Peyer's patch (tissue), 4 donors: ENCODE measurements at places on chromosomes 1 and 21. TPM values are rescaled to one million over a fixed set of nuclear protein-coding genes. Genes with fewer than 3 reads are reported as not detected.

DNA sequence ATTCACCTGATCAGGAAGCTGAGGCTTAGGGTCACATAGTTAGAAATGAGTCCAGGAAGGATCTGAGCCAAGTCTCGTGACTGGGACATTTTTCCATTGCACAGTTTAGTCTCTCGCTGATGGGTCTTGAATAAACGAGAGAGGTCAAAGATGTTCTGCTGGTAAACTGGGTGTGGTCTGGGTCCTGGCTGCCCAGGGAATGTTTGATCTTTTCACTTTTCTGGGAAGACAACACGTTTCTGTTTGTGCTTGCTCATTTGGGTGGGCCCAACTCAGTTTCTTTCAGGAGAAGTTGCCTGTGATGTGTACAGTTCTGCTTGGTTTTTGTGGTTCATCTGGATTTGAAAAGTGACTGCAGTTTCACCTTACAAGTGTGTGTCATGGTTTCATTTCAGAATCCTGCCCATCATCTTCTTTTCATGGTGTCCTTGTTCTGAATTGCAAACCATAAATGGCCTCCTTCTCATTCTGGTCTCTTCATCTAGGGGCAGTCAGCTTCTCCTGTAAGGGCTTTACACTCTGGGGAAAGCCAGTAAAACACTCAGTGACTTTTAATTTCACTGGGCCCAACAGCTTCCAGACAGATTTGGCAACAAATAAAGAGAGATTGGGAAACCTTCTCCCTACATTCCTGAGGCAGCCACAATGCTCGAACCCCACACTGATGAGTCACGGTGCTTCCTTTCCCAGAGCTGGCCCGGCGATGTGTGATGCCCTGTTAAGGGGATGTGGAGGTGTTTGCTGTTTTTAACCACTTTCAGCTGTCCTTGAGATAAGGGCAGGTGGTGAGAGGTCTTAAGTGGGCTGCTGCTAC lies 7.2 kb upstream of the TACSTD2 start:
- H3K36me3 ChIP-seq = no peaks in the 10 kb centered on the region

Gene TIE1
- 6.4 TPM for total RNA-seq

DNA sequence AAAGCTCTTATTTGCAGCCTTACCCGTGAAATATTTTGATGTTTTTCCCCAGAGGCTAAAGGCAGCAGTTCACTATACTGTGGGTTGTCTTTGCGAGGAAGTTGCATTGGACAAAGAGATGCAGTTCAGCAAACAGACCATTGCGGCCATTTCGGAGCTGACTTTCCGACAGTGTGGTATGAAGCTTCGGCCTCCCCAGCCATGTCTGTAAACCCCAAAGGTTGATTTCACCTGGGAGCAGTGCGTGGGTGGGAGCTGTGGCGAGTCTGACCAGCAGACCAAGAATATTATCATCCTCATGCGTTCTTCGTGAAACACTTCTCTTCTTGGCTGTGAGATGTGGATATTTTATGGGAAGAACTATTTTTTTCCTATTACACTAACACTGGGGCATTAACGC lies 3.6 kb downstream of the CENPS start:
- H3K27me3 ChIP-seq = no peaks in the 10 kb centered on the region
- H3K27ac ChIP-seq = no peak overlapping the region
- no peak overlapping the region for H3K4me3 ChIP-seq
- H3K36me3 ChIP-seq = no peaks in the 10 kb centered on the region

Gene RAB42
- 3.6 TPM for total RNA-seq

Gene NIT1
- total RNA-seq = 54.5 TPM

Gene LYPD8
- not detected for total RNA-seq

Gene HEYL
- total RNA-seq = not detected

- no peak overlapping the region for H3K27ac ChIP-seq
- no peaks in the 10 kb centered on the region for H3K4me1 ChIP-seq
- no peaks in the 10 kb centered on the region for H3K27me3 ChIP-seq
- no peaks in the 10 kb centered on the region for H3K36me3 ChIP-seq
- DNase-seq = no peak
Measured at GRCh38 chr1:244100704-244101453, 49.8 kb downstream of the ZBTB18 start.

GRCh38 chr1:83995649-83996048 lies 3.3 kb downstream of the TTLL7 start:
- no peak for DNase-seq
- H3K4me3 ChIP-seq = no peak overlapping the region
- H3K27me3 ChIP-seq = no peaks in the 10 kb centered on the region

DNA sequence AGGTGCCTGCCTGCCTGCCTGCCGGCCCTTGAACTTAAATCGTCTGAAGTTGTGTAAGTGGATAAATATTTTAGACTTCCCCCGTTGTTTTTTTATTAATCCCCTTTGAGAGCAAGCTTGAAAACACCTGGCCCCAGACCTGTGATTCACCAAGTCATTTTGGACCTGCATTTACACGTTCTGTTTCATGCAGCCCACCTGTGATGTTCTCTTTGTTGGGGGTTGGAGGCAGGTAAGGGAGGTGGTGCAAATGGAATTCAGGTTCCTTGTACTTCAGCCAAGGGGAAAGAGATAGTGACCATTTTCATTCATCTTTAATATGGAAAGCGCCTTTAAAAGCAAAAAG lies 1.2 kb downstream of the SLC37A1 start:
- peak overlapping the region; percentile 94 for H3K27ac ChIP-seq
- no peaks in the 10 kb centered on the region for H3K36me3 ChIP-seq
- H3K4me1 ChIP-seq = peaks cover 4% of the 10 kb centered on the region
- peak overlapping the region; percentile 86 for H3K4me3 ChIP-seq

Gene TAF13
- 21.7 TPM for total RNA-seq

GRCh38 chr21:45253180-45253579 lies 34.5 kb downstream of the POFUT2 start:
- no peak overlapping the region for H3K27ac ChIP-seq
- no peaks in the 10 kb centered on the region for H3K27me3 ChIP-seq
- H3K36me3 ChIP-seq = no peaks in the 10 kb centered on the region
- no peaks in the 10 kb centered on the region for H3K4me1 ChIP-seq
- no peak for DNase-seq
- H3K4me3 ChIP-seq = no peak overlapping the region

GRCh38 chr1:152777510-152778137 lies 2.7 kb downstream of the LCE1F start:
- no peak overlapping the region for H3K4me3 ChIP-seq
- H3K27ac ChIP-seq = no peak overlapping the region
- DNase-seq = no peak
- H3K36me3 ChIP-seq = no peaks in the 10 kb centered on the region

Gene ERVH48-1
- not detected for total RNA-seq

DNA sequence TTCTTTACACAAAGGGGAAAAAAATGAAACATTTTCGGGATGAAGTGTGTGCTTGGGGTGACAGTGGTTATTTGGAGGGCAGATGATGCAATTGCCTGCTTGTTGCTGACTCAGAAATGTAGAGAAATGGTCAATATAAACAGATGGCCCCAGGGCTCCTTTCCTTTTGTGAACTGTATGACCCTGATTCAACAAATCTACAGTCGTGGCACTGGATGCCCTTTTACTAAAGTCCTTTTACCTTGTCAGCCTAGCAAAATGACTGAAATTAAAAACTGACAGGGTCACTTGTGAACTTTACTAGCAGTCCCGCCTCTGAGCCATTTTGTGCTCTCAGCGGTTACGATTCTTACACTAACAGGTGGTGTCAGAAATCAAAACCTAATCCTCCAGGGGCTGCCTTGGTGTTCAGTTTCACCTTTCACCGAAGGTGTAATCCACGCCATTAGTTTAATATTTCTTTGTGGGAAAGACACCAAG lies 49.8 kb downstream of the GREM2 start:
- H3K27ac ChIP-seq = no peak overlapping the region
- H3K36me3 ChIP-seq = no peaks in the 10 kb centered on the region
- no peaks in the 10 kb centered on the region for H3K4me1 ChIP-seq

- H3K36me3 ChIP-seq = no peaks in the 10 kb centered on the region
- peaks cover 13% of the 10 kb centered on the region for H3K4me1 ChIP-seq
- no peak for DNase-seq
- H3K4me3 ChIP-seq = no peak overlapping the region
Measured at GRCh38 chr21:41786509-41786987, 19.7 kb upstream of the RIPK4 start.

GRCh38 chr1:109046671-109047070 lies 4.8 kb upstream of the WDR47 start:
- DNase-seq = no peak
- H3K27me3 ChIP-seq = no peaks in the 10 kb centered on the region
- H3K27ac ChIP-seq = no peak overlapping the region
- no peak overlapping the region for H3K4me3 ChIP-seq
- H3K4me1 ChIP-seq = peaks cover 7% of the 10 kb centered on the region

- no peaks in the 10 kb centered on the region for H3K4me1 ChIP-seq
- H3K27me3 ChIP-seq = no peaks in the 10 kb centered on the region
- H3K27ac ChIP-seq = no peak overlapping the region
Measured at GRCh38 chr21:42025376-42026081, 15.4 kb upstream of the ZBTB21 start.

DNA sequence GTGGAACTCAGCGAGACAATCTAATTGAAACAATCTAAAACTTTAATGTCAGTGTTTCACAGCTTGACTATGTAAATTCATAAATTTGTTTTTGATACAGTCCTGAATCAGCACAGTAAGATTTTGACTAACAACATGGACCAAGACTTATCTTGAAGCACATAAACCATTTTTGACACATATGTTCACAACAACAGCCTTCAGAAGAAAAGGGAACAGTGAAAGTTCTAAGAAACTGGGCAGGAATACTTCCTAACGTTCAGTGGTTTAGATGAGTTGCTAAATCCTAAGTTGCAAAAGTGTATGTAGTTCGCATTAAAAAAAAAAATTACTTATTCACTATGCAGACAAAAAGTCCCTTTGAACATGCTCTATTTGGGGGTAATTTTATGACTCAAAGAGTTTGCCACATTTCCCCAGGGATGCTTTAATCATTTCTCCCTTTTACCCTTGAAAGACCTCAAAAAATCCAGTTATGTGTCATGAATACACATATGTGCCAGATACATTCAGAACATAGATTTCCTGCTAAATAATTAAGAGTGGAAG lies 120.2 kb downstream of the MRPL39 start:
- no peak for DNase-seq
- H3K27ac ChIP-seq = no peak overlapping the region

Gene S100A16
- 209 TPM for total RNA-seq

DNA sequence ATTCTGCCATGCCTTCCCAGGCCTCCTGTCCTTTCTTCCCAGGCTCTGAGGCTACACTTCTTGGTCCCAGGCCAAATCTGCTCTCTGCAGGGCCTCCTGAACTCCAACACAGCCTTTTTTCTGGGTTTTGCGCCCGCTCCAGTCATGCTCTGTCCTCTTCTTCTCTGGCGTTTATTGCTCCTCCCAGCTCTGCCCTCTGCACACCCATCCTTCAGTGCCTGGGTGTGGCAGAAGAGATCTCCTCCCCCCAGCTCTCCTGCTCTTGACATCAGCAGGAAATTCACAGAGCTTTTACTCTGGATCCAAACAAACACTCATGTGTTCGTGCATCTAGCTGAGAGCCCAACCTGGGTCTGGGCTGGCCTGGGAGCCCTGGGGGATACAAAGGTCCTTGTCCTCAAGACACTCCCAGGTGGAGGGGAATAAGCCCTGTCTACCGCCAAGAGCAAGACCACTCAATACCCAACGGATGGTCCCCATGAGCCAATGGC lies 22.9 kb upstream of the EPS8L3 start:
- H3K4me1 ChIP-seq = no peaks in the 10 kb centered on the region
- DNase-seq = no peak
- H3K4me3 ChIP-seq = no peak overlapping the region
- H3K27me3 ChIP-seq = no peaks in the 10 kb centered on the region

Gene OLIG2
- not detected for total RNA-seq

- no peak overlapping the region for H3K27ac ChIP-seq
- H3K4me1 ChIP-seq = peaks cover 16% of the 10 kb centered on the region
- no peak overlapping the region for H3K4me3 ChIP-seq
- H3K27me3 ChIP-seq = no peaks in the 10 kb centered on the region
- DNase-seq = no peak
Measured at GRCh38 chr1:19418503-19418971, 66.8 kb downstream of the CAPZB start.

Gene AK5
- 5.3 TPM for total RNA-seq

GRCh38 chr1:66354311-66355201 lies 179.4 kb upstream of the SGIP1 start:
- no peaks in the 10 kb centered on the region for H3K27me3 ChIP-seq
- peaks cover 27% of the 10 kb centered on the region for H3K4me1 ChIP-seq
- DNase-seq = no peak
- no peaks in the 10 kb centered on the region for H3K36me3 ChIP-seq
- H3K27ac ChIP-seq = peak overlapping the region; percentile 11

Gene FCRL2
- total RNA-seq = 4.8 TPM

DNA sequence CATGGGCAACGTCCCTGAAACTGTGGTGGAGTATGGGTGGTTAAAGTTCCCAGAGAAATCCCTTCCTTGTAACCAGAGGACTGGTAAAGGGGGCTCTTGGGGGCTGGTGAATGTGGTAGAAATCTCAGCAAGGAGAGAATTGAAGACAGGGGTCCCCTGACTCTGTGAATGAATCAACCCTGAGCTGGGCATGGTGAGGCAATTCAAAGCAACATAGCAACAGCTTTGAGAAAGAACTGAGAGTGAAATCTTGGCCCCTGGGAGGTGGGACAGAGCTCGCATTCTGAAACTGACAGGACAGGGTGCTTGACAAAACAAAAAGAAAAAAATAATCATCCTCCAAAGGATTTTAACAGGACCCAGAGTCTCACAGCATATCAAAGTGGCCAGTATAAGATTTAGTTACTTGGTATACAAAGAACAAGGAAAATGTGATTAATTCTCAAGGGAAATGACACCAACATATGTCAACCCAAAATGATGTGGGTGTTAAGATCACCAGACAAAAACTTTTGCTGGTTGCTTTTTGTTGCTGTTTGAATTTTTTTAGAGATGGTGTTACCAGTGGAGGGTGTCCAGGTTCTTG lies 11.7 kb upstream of the SUMO3 start:
- no peaks in the 10 kb centered on the region for H3K36me3 ChIP-seq
- no peak overlapping the region for H3K27ac ChIP-seq
- H3K4me1 ChIP-seq = no peaks in the 10 kb centered on the region

DNA sequence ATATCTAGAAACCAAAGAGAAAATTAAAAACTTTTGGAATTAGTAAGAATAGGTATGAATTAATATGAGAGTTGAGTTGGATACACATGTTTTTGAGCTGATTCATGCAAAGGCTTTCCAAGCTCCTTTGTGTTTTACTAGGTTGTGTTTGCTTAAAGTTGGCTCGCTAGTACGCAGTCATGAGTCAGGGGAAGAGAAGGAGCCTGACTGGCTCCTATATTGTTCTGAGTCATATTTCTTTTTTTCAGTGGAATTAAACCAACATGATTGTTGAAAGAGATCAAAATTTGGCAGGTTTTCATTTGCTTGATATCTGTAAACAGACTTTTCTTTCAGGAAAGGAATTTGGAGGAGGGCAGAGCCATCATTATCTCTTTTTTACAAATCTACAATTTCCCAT lies 66.7 kb downstream of the MAGI3 start:
- H3K27ac ChIP-seq = no peak overlapping the region
- peaks cover 2% of the 10 kb centered on the region for H3K4me1 ChIP-seq
- no peaks in the 10 kb centered on the region for H3K36me3 ChIP-seq
- no peak overlapping the region for H3K4me3 ChIP-seq

DNA sequence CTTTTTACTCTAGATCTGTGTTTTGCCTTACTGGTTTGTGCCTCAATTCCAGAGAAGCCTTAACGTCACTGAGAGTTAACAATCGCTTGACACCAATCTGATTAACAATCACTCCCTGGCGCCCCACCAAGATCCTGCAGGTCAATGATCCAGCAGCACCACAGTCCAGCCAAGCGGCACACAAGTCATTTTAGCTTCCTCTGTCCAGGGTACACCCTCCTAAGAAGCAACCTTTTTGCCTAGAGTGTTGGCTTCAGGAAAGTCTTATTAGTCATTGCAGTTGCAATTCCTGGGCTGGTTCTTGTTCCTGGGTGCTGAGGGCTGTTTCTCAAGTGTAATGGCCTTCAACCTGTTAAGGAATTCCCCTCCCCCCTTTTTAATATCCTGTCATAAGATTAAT lies 323.0 kb upstream of the USP25 start:
- no peaks in the 10 kb centered on the region for H3K4me1 ChIP-seq
- no peak overlapping the region for H3K27ac ChIP-seq
- no peaks in the 10 kb centered on the region for H3K36me3 ChIP-seq
- no peak for DNase-seq

Gene SHISAL2A
- 0.88 TPM for total RNA-seq

Gene NTMT2
- total RNA-seq = not detected
